ENCODE measurements at places on chromosomes 3 and 15.

DNA sequence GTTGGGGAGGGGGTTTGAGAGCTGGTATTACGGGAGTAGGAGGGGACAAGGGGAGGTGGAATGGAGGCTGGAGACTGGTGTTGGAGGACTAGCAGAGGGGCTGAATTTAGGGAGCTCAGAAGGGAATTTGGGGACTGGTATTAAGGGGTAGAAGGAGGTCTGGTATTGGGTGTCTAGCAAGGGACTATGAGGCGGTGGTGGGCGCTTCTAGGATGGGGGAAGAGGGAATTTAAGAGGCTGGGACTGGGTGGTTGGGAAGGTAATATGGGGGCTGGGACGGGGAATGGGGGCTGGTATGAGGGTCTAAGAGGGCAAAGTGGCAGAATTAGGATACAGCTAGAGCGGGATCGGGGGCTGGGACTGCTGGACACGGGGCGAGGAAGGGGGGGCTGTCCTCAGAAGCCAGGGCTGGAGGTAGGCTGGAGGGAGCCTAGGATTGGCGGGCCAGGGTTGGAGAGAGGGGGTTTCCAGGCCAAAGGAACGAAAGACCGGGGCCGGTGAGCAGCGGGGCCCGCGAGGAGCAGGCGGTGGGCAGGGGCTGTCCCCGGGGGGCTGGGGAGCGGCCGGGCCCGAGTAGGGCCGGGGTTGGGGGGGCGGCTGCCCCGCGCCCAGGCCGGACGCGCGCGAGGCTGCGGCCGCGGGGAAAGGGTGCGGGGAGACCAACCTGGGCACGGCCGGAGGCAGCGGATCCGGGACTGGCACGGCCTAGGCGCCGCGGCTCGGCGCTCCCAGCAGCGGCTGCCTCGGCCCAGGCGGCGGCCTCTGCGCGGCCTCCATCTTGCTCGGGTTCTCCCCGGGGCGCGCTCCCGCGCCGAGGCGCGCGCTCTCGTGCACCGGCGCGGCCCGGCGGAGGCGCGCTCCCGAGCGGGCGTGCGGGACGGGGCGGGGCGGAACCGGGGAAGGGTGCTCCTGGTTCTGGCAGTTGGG is at the start of gene LHFPL4:
TSS of gene LHFPL4 (minus strand) at position 802 of the 927 bp plus-strand sequence. CDS start 1,143 bp downstream, outside the sequence.
- no peak for DNase-seq

- no peak for DNase-seq
Measured at GRCh38 chr15:94206463-94207167, 24.7 kb upstream of the MCTP2 start.

DNA sequence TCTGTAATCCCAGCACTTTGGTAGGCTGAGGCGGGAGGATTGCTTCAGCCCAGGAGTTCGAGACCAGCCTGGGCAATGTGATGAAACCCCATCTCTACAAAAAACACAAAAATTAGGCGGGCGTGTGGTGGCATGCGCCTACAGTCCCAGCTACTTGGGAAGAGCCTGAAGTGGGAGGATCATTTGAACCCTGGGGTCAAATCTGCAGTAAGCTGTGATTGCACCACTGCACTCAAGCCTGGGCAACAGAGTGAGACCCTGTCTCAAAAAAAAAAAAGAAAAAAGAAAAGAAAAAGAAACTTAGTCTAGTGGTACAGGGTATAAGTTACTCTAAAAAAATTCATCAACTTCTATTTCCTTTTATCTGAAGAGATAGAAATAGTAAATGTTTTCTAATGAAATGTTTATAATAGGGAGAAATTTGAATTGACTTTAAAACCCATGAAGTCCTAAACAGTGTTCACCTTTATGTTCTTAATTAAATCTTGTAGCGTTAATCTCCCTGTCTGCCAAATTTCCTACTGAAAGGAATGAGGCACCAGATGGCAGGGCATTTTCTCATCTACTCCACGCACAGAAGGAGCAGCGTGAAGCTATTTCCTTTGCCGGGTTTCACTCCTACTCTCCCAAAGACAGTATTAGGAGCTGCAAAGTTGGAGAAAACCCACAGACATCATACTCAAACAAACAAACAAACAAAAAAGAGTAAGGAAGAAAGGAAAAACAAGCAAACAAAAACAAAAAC is 1.9 kb downstream of the PCLAF start:
- no peak for DNase-seq

GRCh38 chr3:101036213-101036618 is 43.0 kb upstream of the ABI3BP start:
- no peak for DNase-seq

GRCh38 chr3:60303160-60303559 is 948.1 kb downstream of the FHIT start:
- no peak for DNase-seq

GRCh38 chr15:81575436-81576123 is 201.6 kb upstream of the TMC3 start:
- no peak for DNase-seq

DNA sequence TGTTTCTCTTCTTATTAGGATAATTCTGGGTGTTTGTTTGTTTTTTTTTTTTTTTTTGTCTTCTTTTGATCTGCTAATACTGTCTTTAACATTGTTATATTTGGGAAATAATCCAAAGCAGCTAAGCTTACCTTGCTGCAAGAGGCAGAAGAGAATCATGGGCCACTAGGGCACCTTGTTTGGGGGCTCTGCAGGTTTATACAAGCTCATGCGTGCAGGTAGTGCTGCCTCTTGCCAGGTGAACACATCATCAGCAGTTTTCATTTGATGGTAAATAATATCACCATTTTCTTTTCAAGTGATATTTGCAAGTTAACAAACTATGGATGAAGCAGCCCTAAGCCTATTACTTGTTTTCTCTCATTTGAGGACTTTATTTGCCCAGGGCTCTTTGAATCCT is 37.9 kb downstream of the MAP3K13 start:
- DNase-seq, result no peak

- DNase-seq, result peak; percentile 20
Measured at GRCh38 chr3:42701371-42702065, 1.1 kb downstream of the HHATL start.

DNA sequence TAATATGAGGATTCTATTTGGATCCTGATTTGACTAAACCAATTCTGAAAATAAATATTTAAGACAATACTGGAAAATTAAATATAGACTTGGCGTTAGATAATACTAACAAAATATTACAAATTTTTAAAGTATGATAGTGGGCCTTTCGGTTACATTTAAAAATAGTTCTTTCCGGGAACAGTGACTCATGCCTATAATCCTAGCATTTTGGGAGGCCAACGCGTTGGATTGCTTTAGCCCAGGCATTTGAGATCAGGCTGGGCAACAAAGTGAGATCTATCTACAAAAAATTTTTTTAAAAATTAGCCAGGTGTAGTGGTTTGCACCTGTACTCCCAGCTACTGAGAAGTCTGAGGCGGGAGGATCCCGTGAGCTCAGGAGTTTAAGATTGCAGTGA is 30.3 kb upstream of the GADL1 start:
- no peak for DNase-seq

GRCh38 chr3:51715977-51716294 is 9.1 kb downstream of the GRM2 start:
- DNase-seq, result no peak

GRCh38 chr3:126053949-126054569 is 29.9 kb downstream of the SLC41A3 start:
- DNase-seq, result no peak

GRCh38 chr3:162269636-162270458 is 773.2 kb downstream of the OTOL1 start:
- no peak for DNase-seq

DNA sequence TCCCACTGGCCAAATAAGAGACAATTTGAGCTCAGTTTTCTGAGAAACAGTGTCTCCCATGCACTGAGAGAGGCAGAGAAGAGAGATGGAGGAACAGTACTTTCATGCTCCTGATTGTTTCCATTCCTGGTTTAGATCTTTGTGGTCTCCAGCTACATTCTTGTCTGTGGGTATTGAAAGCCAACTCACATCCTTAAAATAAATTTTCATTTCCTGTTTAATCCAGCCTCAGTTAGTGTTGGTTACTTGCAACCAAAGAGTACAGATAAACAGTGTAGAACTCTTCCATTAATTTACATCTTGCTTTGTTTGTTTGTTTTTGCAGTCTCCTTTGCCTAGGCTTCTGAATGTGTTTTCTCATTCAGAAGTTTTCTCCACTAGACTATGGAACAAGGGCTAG is 123.7 kb upstream of the CLSTN2 start:
- DNase-seq, result no peak

DNA sequence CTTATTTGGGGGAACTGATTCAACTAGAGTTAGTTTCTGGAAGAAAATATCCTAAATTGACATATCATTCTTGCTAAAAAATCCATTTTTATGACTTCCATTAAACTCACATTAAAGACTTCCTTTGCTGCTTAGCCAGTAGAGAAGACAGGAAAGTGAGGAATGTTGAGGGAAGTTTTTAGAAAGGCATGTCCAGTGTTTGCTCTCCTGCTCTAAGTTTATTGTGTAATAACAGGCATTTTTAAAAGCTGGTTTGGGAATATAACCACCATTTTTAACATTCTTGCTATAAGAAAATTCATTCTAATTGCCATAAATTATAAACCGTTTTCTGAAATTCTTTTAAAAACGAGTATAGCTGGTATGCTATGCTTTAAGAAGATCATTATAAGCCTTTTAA is 428.0 kb downstream of the RAP2B start:
- DNase-seq, result no peak

GRCh38 chr15:43209059-43209824 is 11.6 kb downstream of the EPB42 start:
- no peak for DNase-seq

DNA sequence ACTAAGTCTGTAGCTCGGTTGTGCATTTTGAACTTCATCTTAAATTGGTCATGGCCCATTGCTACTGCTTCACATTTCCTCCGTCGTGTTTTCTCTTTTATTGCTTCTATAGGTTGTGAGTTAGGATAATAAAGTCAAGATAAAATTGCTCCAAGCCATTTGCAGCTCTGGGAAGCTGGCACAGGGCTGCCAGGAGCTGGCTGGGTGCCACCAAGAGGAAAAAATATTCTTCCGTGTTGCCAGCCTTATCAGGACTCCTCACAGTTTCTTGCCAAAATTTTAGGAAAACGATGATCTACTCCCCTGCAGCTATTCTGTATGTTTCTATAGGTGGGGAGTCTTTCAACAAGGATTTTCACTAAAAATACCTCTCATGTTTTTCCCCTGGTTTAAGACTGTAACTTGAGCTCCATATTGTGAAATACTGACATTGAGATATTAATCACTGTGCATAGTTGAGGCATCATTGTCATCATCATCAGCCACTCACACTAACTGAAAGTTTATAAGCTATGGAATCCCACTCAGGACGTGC is 55.4 kb upstream of the PIAS1 start:
- no peak for DNase-seq

GRCh38 chr15:63420333-63420747 is 38.7 kb upstream of the CA12 start:
- no peak for DNase-seq

DNA sequence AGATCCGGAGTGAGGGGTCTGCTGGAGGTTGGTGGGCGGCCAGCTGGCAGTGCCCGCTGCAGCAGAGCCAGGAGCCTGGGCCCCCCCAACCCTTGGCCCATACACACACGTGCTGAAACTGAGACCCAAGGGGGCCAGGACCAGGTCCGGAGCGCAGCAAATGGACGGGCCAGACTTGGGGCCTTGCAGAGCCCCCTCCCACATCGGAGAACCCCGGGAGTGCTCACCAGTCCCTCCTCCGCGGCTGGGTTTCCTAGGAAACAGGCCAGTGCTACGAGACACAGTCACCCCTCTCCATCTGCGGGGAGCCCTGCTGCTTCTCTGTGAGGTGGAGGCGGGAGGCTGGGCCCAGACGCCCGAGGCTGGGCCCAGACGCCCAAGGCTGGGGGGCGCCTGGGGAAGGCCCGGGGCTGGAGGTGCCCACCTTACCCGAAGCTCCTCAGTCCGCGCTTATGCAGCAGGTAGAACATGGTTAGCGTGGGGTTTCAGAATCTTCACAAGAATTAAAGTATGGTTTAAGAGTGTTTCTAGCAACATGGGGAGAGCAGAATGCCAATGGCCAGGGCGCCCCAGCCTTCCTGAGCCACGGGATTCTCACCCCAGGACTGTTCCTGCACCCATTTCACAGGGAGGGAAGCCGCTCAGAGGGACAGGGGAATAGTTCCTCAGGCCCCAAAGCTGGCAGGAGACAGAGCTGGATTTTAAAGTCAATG is 135.0 kb upstream of the PRR20G start:
- DNase-seq, result no peak

DNA sequence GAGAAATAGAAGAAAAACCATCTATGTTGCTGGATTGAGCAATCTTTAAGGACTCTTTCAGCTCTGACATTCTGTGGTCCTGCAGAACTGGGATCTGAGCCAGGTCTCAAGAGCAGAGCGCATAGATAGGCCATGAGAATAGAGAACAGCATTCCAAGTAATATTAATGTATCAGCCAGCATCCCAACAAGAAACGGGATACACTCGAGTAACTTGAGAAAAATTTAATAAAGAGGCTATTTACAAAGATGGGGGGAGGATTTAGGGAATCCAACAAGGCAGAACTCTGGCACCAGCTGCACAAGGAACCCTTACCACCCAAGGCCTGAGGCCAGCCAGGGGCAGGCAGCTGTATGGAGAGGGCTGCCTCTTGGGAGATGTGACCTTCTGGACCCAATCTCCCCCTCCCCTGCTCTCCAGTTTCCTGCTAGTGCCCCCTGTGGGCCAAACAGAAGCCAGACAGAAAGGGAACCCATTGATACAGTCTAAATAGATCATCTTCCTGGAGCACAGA is 8.2 kb downstream of the TMOD2 start:
- DNase-seq, result no peak

GRCh38 chr15:31342781-31343626 is 16.4 kb downstream of the KLF13 start:
- DNase-seq, result no peak

GRCh38 chr3:191283400-191283799 is 45.8 kb upstream of the CCDC50 start:
- DNase-seq, result no peak

- DNase-seq, result no peak
Measured at GRCh38 chr15:85694091-85694490, 100.6 kb downstream of the KLHL25 start.

DNA sequence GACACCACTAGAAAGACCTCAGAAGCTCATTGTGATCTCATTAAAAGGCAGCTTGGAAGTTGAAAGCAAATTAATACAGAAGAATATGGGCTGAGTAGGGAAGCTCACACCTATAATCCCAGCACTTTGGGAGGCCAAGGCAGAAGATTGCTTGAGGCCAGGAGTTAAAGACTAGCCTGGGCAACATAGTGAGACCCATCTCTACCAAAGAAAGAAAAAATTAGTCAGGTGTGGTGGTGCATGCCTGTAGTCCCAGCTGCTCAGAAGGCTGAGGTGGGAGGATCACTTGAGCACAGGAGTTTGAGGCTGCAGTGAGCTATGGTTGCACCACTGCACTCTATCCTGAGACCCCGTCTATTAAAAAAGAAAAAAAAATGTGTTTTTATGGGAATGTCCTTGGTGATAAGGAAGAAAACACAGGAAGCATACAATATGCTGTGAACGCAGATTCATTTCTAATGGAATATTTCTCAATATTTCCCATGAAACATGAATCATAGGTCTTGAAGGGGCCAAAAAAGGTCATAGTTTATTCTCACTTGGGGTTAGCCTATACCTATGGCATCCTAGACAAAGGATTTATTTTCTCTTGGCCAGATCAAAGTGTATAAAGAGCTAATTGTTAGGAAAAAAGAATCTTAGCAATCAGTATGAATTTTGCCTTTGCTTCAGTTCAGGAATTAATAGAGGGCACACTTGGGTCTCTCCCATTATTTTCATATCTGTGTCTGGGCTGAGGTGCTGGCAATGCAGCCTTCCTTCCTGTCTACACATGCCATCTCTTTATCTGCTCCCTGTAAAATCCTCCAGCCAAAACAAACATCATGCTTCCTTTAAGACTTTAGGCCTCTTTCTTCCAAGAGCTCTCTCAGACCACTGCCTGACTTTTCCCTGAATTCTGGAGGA is 98.2 kb downstream of the FNDC3B start:
- DNase-seq, result no peak

GRCh38 chr3:66253790-66254620 is 33.2 kb downstream of the SLC25A26 start:
- no peak for DNase-seq
